ENCODE measurements at places on chromosomes 12 and 14. TPM values are rescaled to one million over a fixed set of nuclear protein-coding genes. Genes with fewer than 3 reads are reported as not detected.

The RFX4 gene
- not detected for total RNA-seq

The TAS2R42 gene
- total RNA-seq: not detected

DNA sequence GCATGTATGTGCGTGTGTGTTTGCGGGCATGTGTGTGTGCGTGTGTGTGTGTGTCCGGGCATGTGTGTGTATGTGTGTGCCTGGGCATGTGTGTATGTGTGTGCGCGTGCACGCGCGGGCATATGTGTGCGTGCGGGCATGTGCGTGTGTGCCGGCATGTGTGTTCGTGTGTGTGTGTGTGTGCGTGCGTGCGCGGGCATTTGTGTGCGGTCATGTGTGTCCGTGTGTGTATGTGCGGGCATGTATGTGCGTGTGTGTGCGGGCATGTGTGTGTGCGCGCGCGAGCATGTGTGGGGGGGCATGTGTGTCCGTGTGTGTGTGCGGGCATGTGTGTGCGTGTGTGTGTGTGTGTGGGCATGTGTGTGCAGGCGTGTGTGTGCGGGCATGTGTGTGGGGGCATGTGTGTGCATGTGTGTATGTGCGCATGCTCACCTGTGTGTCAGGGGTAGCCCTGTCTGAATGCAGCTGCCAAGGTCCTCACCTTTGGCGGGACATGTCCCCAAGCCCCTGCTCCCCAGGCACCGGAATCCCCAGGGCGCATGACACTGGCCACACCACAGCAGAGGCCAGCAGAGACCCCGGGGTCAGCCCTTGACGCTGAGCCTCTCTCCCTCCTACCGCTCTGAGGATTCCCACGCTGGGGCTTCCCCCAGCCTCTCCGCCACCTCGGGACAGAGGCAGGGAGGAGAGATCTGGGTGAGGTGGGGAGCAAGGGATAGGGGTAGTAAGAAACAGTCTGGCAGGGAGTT lies 109.5 kb upstream of the NCOR2 start:
- DNase-seq: no peak

DNA sequence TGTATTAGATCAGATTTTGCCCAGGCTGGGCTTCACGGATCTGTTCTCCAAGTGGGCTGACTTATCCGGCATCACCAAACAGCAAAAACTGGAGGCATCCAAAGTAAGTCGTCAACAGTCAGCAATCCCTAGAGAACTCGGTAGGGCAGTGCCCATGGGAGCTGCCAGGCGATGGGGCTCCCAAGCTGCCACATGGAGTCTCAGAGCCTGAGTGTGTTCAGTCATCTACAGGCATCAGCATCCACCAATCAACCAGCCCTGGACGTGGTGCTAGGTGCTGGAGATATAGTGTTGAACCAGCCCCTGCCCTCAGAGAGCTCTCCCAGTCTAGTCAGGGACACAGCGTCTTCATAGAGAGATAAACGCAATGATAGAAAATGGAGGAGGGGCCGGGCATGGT lies 6.9 kb downstream of the SERPINA4 start:
- DNase-seq: no peak

- DNase-seq: no peak
Measured at GRCh38 chr12:120225852-120226640, 25.1 kb upstream of the RPLP0 start.

- no peak for DNase-seq
Measured at GRCh38 chr12:85550924-85551323, 270.9 kb downstream of the ALX1 start.

- no peak for DNase-seq
Measured at GRCh38 chr14:104913435-104913834, 11.2 kb upstream of the PLD4 start.

DNA sequence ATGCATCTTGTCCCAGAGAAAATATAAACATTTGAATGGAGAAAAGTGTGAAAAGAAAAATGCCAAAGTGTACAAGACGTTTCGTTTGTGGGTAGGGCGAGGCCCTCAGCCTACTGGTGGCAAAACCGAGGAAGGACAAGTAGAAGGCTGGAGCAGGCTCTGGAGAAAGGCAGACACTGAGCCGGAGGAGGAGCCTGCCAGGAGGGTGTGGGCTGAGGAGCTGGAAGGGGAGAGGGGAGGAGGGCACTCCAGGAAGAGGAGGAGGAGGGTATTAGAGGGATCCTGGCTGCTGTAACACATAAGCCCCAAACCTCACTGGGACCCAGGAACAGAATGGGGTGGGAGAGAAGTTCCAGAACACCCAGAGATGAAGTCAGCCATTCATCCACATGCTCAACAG lies 47.7 kb downstream of the CLMN start:
- DNase-seq: no peak

DNA sequence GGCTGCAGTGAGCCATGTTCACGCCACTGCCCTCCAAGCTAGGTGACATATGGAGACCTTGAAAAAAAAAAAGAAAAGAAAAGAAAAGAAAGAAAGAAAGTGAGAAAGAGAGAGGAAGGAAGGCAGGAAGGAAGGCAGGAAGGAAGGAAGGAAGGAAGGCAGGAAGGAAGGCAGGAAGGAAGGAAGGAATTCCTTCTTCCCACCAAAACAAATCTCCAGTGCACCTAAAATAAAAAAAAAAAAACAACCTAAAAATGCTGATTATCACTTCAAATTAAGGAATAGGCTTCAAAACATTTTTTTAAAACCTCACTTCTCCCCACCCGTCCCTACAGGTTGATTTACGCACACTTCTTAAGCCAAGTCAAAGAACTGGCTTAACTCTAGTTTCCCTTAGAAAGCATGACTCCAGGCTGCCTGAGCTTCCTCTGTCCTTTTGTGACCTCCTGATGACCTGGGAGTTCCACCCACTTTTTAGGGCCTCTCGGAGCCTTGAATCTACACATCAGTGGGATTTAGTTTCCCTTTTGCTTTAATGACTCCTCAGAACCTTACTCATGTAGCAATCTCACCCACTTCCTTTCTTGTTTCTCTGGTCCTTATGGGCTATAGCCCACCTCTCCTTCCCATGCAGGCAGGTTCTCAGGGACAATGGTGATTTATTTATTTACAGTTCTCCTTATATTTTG lies 18.6 kb downstream of the DUSP6 start:
- DNase-seq: peak; percentile 78

- DNase-seq: no peak
Measured at GRCh38 chr12:124442281-124442680, 125.1 kb downstream of the NCOR2 start.

The PRPH gene
- total RNA-seq: under 0.01 TPM

The MGP gene
- total RNA-seq: under 0.01 TPM

GRCh38 chr12:112907415-112908157 lies 824 bp downstream of the OAS1 start:
- no peak for DNase-seq

DNA sequence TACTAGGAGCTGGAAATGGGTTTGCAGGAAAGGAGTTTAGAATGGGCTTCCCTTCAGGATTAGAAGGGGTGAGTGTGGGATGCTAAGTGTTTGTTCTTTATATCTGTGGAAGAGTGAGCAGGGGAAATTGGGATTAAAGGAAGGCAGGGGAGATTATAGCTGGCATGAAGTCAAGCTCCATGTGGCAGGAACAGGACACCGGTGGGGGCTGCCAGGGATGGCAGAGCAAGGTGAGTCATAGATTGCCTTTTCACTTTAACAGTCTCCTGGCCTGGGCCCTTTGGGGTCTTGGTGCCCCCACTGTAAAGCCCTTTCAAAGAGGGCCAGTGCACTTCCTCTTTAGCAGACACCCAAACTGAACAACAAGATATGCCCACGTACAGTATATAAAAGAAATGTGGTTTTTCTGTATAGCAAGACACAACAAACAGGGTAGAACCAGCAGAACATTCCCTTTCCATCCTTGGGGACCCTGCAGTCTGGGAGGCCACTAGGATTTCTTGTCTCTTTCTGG lies 23.1 kb upstream of the FBXO21 start:
- DNase-seq: no peak

The CLEC1B gene
- 0.27 TPM for total RNA-seq

DNA sequence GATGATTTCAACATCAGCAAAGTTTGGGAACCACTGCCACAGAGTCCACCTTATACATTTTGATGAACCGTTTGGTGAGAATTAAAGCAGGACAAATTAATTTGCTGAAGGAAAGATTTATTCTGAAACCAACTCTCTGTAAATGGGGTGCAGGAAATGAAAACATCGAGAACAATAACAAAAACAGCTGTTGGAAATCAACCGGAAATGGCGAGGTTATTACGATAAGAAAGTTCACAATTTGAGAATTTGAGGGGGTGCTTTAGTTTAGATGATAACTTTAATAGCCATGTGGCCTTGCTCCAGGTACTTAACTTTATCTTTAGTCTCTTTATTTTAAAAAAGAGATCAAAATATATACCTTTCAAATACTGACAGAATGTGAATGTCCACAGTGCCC lies 56.7 kb downstream of the KCNJ8 start:
- DNase-seq: no peak

- no peak for DNase-seq
Measured at GRCh38 chr12:113044516-113044915, 12.0 kb upstream of the DTX1 start.

DNA sequence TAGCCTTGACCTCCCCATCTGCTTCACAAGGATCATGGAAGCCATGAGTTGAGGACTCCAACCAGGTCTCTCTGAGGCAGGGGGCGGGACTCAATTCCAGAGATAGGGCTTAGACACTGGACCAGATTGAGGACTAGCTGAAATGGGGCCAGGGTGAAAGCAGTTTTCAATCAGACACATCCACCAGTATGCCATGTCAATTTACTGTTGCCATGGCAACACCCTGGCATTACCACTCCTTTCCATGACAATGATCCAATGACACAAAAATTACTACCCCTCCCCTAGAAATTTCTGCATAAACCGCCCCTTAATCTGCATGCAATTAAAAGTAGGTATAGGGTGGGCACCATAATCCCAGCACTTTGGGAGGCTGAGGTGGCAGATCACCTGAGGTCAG lies 18.6 kb upstream of the DCAF5 start:
- no peak for DNase-seq

- no peak for DNase-seq
Measured at GRCh38 chr12:53856132-53856531, 82.5 kb upstream of the HOXC13 start.

DNA sequence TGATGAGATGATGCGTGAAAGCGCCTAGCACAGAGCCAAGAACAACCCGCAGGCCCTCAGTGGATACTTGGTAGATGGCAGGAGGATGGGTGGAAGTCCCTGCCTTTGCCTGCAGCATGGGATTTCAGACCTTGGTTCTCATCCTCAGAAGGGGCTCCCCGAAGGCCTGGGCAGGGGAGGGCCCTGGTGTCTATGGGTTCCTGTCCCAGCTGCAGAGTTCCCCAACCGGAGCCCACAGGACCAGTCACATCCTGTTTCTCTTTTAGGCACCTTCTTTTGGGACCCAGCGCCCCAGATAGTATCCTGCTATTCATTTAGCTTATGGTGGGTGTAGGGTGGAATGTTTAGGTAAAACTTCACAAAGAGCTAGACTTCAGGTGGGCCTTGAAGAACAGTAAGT lies 55.5 kb downstream of the CALM1 start:
- no peak for DNase-seq

Data from hematopoietic multipotent progenitor cell (in vitro differentiated cells).